ENCODE measurements at places on chromosomes 7 and 10.

DNA sequence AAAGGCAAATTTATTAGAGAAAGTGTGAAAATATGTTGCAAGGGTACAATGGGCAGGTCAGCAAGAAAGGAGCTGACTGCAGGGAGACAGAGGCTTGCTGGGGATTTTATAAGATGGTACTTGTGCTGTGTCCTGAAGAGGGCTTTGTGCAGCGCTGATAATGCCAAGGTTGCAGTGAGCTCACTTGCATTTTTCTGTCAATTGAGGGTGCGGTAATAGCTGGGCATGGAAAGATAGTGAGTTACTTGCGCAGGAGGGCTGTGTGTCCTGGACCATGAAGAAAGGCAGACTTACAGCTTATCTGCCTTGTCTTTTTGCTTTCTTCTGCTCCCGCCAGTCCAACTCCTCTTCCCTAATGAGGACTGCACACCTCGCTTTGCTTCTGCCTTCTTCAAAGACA is 12.5 kb downstream of the CDC123 start:
- no peak for DNase-seq

- no peak for DNase-seq
Measured at GRCh38 chr7:26413007-26413691, 121.5 kb downstream of the SNX10 start.

GRCh38 chr7:73770002-73770859 is at the start of gene CLDN3:
Gene CLDN3 (minus strand): TSS chr7:73770270. CDS start chr7:73770049, 221 bp downstream.
- peak; percentile 88 for DNase-seq

GRCh38 chr10:50605269-50605950 is 18.3 kb downstream of the SGMS1 start:
- no peak for DNase-seq

DNA sequence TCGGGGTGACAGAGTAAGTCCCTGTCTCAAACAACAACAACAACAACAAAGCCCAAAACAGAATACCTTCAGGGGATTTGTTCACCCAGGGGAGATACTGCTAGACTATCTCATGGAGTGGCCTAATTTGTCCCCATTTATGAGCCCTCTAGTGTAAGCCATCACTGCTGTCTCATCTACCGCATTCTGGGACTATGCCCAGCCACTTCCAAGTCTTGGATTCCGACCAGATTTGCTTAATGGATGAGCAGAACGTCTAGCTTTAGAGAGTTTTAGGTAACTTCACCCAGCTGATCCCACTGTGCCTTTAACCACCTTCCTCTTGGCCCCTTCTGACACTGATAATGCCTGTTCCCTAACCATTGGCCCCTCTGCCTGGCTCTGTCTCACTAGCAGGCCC is 47.1 kb downstream of the PAPSS2 start:
- DNase-seq: no peak

- no peak for DNase-seq
Measured at GRCh38 chr10:99374972-99375371, 45.8 kb downstream of the CNNM1 start.

DNA sequence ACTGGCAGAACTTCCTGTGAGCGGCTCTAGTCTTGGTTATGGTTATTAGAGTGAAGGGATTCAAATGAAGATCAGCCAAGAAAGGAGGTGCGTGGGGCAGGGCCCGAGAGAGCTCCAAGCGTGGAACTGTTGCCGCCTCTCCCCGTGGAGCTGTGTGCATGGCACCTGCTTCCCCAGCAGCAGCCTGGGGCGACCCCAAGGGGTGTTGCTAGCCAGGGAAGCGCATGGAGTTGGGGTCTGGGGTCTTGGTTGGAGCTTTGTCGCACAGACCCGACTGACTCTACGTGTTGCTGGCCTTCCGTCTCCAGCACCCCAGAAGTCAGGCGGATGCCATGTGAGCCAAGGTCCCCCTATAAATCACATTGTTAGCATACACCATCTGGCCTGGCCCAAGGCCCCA is 61.0 kb downstream of the HTR5A start:
- DNase-seq: no peak

DNA sequence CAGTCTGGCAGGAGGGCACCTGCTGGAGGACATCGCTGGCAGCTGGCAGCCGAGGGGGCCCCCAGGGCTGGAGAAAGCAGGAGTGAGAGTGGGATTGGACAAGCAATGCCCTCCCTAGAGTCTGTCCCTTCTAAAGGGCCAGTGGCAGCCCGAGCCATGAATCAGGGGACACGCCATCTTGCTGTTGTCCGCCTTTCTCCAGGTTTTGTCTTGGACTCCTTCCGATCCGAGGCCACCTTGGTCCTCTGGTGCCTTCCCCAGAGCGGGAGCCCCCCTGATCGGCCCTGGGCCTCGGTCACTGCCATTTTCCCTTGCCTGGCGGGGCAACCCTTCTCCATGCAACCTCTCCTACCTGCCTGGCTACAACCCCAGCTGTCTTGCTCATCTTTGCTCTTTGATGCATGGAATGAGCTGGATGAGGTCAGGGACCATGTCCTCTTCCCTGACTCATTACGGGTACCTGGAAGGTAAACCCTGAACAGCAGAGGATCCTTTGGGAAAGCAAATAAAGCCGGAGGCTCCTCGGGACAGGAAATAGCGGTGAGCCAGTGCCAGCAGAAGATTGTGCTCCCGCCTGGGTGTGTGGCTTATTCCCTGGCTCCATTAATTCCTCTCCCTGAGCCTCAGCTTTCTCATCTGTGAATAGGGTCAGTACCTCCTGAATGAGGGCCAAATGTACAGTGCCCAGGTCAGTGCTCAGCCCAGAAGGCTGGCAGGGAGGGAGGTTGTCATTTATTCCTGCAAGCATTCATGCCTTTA is 112.0 kb downstream of the GRK5 start:
- no peak for DNase-seq

DNA sequence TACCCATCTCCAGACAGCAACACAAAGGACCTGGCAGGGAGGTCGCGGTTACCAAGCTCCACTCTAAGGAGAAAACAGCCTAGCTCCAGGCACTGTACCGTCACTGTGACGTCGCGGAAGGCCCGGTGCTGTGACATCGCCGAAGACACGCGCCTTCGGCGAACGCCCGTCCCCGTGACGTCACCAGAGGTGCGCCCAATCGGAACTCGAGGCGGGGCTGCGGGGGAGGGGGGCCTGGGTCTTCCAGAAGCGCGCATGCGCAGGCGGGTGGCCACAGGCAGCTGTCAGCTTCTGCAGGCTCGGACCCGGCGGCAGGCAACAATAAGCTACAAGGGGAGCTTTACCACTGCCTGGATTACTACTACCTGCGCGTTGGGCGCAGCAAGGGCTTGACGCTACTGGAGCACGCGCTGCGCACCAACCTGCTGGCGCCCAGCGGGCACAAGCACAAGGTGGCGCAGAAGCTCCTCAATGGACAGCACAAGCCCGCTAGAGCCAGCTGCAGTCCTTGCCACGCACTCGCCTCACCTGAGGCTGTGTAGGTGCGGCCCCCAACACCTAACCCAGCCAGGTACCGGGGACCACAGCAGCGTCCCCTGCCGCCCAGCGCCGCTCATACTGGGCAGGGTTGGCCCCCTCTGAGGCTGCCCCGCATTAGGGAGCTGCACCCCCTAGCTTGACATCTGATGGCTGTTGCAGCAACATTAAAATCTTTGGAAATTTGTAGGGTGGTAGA is 208.4 kb downstream of the TPST1 start:
- DNase-seq: peak; percentile 97

GRCh38 chr10:85175635-85176034 is 847.2 kb downstream of the CCSER2 start:
- DNase-seq: peak; percentile 3

DNA sequence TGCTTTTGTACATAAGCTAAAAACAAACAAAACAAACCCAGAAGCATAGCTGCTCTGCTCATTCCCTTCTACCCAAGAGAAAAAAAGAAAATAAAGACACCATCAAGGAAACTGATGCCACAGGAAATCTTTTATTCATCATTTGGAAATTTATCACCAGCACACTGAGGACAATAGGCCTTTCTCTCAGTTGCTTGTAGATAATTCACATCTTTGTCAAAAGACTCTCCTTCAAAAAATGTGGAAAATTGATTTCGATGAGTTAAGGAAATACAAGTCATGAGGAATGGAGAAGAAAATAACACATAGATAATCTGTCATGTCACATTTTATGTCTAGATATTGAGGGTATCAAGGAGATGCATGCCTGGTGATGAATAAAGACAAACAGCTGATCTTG is 53.5 kb downstream of the ZNF37A start:
- no peak for DNase-seq

GRCh38 chr10:112362833-112363232 is 11.1 kb upstream of the ACSL5 start:
- no peak for DNase-seq

GRCh38 chr7:43952028-43952427 is 25.8 kb downstream of the UBE2D4 start:
- DNase-seq: no peak

GRCh38 chr10:15321431-15322341 is 49.4 kb downstream of the FAM171A1 start:
- DNase-seq: no peak

GRCh38 chr10:49187950-49188761 is at the start of gene TMEM273:
Gene TMEM273 (minus strand): TSS chr10:49188391. CDS start chr10:49188336, 55 bp downstream.
- peak; percentile 65 for DNase-seq

DNA sequence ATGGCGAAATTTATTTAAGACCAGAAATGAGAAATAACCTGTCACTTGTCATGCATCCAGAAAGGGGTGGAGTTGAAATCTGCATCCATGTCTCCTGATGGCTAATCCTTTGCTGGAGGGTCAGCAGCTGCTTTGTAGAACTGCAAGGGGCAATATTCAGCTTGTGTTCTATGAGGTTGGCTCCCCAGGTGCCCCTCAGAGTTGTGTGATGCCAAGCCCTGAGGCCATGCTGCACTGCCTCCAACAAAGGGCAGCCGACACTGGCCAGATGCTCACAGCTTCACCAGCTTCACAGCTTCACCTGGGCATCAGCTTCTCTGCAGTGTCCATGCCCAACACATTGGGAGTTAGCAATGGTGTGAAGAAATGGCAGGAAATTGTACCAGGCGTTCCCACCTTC is 64.0 kb upstream of the TMEM72 start:
- DNase-seq: no peak

- no peak for DNase-seq
Measured at GRCh38 chr7:27555670-27556069, 107.0 kb downstream of the HIBADH start.

DNA sequence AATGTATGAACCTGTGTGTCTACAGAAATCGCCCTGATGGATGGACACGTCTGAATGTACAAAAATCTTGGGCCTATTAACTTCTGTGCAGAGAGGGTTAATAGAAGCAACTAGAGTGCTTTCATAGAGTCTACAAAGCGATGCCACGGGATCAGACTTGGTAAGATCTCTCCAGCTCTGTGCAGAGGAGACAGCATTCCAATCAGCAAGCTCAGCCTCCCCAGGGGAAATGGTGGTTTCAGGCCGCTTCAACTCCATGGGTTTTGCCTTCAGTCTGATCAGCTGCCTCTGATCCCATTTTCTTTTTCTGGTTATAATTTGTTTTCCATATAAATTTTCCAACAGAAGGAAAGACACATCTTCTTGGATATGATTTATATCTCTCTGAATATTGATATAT is 35.1 kb upstream of the COBL start:
- no peak for DNase-seq

DNA sequence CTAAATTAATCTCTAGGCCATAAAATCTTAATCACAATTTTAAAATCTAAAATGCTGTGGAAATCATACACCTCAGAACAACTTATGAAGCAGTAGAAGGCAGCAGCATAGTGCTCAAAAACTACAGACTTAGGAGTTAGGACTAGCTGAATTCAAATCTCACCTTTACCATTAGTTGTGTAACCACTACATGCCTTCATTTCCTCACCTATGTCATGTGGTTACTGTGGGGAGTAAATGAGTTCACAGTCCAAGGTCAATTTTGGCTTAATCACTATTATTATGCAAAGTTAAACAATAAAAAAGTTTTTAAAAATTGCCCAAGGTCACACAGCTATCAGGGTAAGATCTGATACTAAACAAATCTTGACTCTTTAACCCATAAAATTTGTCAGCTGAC is 37.0 kb downstream of the SNX13 start:
- no peak for DNase-seq

GRCh38 chr7:108686494-108686893 is 116.8 kb downstream of the DNAJB9 start:
- no peak for DNase-seq

DNA sequence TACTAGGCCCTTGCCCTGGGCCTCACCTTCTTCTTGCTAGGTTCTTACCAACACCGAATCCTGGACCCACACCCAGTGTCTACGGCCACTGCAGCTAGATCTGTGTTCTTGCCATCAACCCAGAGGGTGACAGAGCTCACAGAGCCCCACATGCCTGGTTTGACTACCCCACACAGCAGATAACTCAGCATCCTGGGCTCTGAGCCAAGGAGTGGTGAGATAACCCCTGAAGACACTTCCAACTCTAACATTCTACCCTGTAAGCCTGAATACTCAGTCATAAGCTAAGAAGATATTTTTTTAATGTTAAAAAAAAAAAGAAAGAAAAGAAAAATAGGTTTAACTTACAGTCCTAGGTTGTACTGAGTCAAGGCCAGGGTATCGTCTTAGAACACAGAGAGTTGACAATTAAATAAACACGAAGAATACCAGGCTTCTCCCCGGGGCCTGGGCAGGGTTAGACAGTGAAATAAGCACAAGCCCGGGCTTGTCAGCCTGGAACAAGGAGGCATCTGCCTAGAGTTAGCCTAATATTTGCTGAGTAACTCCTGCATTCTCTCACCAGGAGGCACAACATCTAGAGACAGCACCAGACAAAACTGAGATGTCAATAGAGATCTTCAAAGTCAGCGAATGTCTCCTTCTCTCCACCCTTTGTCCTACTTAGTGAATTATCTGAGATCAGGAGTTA is 556.5 kb upstream of the LRRN3 start:
- no peak for DNase-seq

DNA sequence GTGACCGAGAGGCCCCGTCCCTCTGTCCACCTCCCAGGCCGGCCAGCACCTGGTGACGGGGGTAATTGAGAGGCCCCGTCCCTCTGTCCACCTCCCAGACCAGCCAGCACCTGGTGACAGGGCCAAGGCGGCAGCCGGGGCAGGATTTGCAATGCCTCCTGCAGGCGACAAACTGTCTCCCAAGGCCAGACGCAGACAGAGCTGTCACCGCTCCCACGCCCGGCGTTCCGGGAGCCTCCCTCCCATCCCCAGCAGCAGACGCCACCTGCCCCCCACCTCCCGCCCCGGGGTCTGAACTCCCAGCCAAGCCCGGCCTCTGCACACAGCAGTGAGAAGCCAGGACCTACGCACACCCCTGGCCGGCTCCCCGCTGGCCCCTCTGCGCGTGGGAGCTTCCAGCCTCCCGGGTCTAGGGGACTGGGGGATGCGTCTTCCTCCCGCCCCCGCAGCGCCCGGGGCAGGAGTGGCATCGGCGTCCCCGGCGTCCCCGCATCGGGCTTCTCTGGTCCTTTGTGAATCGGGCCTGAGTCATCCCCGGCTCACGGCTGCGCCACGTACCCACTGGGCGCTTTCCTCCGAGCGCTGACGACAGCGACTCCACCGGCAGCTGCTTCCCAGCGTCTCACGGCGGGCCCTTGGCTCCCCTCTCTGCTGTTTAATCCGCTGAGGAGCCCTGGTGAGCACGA is 95.1 kb upstream of the DIP2C start:
- peak; percentile 78 for DNase-seq

- no peak for DNase-seq
Measured at GRCh38 chr7:16816824-16817223, 12.0 kb upstream of the AGR2 start.

- DNase-seq: no peak
Measured at GRCh38 chr7:134619627-134620331, 26.9 kb upstream of the BPGM start.

- DNase-seq: no peak
Measured at GRCh38 chr10:72336259-72337038, 18.3 kb downstream of the DNAJB12 start.

Measured in neural progenitor cell (in vitro differentiated cells).